ENCODE measurements at places on chromosomes 4 and X. TPM values are rescaled to one million over a fixed set of nuclear protein-coding genes. Genes with fewer than 3 reads are reported as not detected.

EFHC2 gene
- polyA plus RNA-seq = 1.6 TPM

DNA sequence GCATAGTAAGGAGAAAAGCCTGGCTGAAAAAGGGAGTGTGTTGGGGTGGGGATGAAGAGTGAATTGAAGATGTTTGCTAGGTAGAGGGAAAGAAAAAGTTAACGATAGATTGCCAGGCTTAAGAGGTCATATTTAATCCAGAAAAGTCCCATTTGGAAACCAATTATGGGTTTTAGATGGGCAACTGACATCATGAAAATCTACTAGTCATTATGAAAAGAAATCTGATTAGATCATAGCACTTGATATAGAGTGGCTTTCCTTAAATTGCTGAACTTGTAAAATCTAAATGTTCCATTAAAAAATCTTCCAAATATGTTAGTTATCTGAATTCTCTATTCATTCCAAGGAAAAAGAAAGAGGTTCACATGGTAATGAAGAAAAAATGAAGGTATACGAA is 37.5 kb upstream of the IL21 start:
- no peak for DNase-seq

GLRA3 gene
- 0.13 TPM for polyA plus RNA-seq

DNA sequence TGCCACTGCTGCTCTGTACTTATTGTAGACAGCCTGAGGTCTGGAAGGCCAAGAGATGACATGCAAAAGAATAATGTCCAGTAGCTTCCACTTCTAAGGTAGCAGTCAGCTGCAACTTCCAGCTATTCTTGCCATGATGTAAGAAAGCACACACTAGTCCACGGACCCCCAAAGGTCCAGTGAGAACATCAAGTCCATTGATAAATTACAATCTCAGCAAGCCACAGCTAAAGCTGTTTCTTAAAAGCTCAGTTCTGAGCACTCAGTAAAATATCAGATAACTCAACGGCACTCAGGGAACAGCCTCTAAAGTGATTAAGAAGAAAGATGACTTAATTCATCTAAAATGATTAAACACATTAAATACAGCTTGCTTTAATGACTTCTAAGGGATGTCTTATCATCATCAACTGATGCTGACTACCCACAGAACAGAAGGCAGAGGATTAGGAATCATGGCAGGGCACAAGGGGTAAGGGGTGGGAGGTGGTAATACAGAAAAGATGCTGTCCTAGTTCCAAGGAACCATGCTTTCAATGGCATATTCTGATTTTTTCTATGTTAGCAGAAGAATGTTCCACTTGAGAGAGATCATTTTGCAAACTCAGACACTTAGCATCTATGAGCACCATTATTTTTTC is 99.1 kb upstream of the CBR4 start:
- no peak for DNase-seq

GRCh38 chrX:103275947-103276567 is 493 bp downstream of the TCEAL5 start:
- DNase-seq = peak; percentile 11

DNA sequence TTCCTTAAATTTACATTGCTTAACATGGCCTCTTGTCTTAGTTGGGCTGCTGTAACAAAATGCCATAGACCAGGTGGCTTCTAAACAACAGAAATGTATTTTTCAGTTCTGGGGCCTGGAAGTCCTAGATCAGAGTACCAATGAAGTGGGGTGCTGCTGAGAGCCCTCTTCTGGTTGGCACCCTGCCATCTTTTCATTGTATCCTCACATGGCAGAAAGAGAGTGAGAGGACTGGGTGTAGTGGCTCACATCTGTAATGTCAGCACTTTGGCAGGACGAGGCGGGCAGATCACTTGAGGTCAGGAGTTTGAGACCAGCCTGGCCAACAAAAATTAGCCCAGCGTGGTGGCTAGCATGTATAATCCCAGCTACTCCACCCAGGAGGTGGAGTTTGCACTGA is 12.0 kb upstream of the KLB start:
- DNase-seq = no peak

DNA sequence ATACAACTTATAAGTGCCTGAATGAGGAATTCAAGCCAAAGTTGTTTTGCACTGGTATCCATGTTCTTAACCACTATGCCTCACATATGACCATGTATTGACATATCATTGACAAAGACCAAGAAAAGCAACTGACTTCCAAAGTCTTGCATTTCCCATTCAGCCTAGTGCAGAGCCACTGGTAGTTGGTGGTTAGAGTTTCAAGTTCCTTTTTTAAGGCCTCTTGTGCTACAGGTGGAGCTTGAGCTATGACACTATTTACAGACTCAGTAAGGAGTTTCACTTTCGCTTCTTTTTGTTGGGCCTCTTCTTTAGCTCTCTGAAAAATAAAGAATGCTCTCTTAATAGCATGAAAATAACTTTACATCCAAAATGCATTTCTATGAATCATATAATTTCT is 763.0 kb downstream of the DMD start:
- no peak for DNase-seq

GRCh38 chrX:78964598-78964997 is 19.4 kb downstream of the P2RY10 start:
- DNase-seq = no peak

GRCh38 chr4:150256225-150256620 is 178.0 kb downstream of the DCLK2 start:
- no peak for DNase-seq

DNA sequence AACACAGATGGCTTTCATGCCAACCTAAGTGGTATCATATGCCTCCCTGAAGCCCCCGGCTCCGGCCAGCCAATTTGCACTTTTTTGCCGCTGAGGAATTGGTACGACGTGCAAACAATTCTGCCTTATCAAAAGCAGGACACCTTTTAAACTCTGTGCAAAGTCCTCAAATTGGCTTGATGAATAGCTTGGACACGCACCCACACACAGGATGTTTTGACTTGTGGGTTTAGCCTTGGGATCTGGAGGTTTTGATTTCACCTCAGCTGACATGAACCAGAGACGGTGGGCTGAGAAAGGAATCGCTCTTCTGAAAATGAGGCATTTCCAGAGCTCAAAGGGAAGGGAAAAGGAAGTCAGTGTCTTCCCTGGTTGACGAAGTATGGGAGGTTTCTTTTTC is 110.8 kb upstream of the SHOX start:
- no peak for DNase-seq

All from kidney (tissue), 22 donors.